ENCODE measurements at places on chromosomes 11 and 22.

DNA sequence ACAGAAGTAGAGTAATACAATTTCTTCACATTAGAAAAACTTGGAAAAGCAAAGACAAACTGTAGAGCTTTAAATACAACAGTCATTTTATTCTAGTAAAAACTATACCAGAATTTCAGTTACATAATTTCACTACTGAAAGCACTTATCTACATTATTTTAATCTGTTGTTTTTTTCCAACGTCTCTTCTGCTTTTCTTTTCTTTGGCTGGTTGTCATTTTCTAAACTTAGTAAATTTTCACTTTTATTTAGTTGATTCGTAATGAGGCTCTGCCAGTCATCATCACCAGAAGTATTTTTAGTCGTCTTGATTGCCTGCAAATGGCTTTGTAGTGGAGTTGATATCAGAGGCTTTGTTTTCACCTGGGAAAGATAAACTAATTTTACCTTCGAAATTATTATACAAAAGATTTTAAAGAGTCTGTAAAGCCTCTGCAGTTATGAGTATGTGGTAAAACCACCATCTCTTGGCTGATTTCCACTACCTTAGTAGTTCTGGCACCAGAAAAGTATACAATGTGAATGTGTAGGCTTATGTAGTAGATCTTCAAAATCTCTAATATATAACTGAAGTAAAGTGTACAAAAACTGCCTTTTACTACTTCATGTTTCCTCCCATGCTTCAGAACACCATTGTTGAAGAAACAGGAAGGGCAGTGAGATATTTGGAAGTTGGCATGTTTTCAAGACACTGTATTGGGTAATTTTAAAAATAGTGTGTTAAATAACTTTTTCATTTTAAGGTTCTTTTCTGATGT lies 19.2 kb downstream of the EIF3M start:
- no peak for DNase-seq

DNA sequence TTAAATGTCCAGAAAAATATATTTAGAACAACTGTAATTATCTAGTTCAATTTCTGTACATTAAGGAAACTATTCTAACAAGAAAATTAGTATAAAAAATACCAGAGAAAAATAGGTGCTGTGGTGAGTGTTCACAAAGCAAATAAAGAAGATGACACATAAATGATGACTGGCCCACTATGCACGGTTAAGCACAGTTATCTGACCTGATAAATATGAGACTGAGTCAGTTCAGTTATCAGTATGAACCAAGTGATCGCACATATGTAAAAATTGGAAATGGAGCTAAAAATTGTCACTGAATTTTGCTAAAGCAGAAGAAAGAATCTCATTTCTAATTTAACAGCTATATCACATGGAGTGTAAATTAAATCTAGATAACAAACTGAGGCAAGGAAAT lies 18.8 kb upstream of the MAML2 start:
- DNase-seq, result no peak

- no peak for DNase-seq
These were observed 8.3 kb downstream of the SLC37A2 start for GRCh38 chr11:125071435-125071834.

- no peak for DNase-seq
These were observed 5.8 kb downstream of the MGAT3 start for GRCh38 chr22:39462443-39463221.

- peak; percentile 9 for DNase-seq
These were observed 17.8 kb downstream of the PI4KA start for GRCh38 chr22:20840646-20841371.

DNA sequence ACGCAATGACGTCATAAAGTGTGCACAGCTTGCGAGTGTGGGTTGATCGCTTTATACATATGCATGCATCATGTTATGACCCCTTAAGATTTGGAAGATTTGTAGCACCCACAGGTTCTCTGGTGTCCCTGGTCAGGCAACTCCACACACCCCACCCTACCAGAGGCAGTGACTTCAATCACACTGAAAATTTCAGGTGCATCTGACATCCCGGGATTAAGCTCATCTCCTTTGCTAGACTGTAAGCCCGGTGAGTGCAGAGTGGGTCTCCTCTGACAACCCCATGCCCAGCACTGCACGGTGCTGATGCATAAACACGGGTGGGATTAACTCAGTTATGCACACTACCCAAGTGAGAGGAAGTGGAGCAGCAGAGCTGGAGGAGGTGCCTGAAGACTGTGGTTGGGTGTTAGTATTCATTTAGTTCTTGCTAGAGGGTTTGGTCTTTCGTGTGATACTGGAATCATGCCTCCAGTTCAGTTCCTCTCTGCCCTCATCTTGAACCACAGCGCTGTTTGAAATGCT lies 6.5 kb downstream of the ARSA start:
- DNase-seq, result peak; percentile 61

DNA sequence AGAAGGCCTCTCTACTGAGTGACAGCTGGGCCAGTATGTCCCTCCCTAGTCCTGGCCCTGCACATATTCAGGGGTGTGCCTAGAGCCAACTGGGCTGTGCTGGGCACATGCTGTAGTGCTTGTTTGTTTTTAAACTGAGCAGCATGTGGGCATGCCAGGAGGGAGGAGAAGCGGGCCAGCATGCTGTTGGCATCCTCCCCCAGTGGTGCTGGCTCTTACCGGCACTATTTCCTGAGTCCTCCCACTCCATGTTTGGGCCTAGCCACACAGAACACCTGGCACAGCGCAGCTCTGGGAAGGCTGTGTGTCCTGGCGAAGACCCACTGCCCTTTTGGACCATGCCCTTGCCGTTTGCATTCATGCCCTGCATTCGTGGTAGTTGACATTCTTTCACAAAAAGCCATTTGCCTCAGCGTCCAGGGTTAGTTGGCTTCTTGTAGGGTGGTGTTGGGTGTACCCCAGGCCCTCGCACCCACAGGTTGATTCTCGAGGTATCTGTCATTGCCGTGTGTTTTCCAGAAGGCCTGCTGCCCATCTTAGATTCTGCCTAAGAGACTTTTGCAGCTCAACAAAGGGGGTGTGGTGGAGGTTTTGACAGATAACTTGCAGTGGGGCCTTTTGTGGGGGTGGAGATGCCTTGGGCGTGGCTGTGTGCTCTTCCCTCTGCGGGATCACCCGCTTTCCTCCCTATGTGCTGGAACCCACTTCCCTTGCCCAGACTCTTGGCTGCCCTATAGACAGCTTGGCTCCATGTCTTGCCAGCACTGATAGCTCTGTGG lies 13.6 kb downstream of the DGCR8 start:
- no peak for DNase-seq

GRCh38 chr11:117546431-117547194 lies 219.0 kb downstream of the CEP164 start:
- no peak for DNase-seq

DNA sequence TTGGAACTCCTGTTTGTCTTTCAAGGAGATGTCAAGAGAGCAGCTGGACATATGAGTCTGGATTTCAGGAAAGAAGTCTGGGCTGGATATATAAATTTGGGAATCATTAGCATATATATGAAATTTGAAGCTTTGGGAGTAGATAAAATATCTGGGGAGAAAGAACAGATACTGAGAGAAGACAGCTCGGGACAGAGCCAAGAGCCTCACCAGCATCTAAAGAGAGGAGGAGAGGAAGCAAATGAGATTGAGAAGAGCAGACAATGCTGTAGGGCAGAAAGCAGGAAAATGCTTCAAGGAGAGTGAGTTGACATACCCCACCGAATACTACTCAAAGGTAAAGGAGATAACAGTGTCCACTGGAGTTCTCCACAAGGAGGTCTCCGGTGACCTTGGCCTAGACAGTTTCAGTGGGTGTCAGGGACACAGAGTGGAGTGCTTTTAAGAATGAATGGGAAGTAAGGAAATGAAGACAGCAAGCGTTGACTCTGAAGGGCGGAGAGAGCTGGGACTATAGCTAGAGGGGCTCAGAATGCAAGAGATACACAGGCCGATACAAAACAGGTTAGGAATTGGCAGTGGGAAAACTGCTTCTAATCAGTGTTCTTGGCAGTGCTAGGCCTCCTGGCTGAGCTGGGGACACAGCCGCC lies 862 bp downstream of the APBB1 start:
- no peak for DNase-seq

DNA sequence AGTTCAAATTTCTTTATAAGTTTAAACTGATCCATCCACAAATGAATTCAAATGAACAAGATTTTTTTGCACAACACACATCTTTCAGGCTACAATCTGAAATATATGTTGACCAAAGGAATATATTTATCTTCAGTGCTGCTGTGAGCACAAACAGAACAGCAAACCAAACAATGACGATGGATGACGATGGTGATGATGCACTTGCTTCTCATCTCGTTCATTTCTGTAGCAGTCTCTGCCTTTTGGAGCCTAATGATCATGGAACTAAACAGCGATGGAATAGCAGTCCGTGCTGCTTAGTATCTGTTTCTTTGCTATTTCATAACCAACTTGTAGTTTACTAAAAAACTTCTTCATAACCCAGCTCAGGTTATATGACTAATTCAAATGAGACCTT lies 220.7 kb upstream of the BLID start:
- no peak for DNase-seq

GRCh38 chr22:18056161-18056666 lies 21.6 kb upstream of the PEX26 start:
- DNase-seq, result no peak

GRCh38 chr11:477052-477715 lies 27.1 kb downstream of the PTDSS2 start:
- DNase-seq, result no peak

DNA sequence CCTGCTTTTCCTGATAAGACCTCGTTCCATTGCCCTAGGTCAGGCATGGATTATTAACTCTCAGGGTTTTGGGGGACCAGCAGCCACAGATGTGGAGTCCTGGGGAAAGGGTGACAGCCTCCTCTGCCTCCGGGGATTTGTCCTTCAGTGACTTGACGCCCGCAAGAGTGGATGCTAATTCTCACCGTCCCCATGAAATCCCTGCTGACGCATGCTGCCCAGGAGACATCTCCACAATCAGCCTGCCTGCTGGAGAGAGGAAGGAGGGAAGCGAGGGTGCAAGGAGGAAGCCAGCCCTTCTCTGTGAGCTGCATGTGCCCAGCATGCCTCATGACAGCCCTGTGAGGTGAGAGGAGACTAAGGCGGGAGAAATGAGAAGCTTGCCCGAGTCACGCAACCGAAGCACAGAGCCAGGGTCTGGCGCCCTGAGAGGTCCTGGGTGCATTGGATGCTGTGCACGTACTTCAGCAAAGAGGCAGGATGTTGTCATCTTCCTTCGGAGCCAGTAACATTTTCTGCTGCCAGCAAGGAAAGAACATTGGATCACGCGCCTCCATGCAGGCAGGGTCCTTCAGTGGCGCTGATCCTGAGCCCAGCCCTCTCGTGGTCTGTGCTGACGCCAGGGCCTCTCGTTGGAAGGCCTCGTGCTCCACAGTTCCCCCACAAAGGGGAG lies 27.3 kb upstream of the KRTAP5-6 start:
- DNase-seq, result no peak

DNA sequence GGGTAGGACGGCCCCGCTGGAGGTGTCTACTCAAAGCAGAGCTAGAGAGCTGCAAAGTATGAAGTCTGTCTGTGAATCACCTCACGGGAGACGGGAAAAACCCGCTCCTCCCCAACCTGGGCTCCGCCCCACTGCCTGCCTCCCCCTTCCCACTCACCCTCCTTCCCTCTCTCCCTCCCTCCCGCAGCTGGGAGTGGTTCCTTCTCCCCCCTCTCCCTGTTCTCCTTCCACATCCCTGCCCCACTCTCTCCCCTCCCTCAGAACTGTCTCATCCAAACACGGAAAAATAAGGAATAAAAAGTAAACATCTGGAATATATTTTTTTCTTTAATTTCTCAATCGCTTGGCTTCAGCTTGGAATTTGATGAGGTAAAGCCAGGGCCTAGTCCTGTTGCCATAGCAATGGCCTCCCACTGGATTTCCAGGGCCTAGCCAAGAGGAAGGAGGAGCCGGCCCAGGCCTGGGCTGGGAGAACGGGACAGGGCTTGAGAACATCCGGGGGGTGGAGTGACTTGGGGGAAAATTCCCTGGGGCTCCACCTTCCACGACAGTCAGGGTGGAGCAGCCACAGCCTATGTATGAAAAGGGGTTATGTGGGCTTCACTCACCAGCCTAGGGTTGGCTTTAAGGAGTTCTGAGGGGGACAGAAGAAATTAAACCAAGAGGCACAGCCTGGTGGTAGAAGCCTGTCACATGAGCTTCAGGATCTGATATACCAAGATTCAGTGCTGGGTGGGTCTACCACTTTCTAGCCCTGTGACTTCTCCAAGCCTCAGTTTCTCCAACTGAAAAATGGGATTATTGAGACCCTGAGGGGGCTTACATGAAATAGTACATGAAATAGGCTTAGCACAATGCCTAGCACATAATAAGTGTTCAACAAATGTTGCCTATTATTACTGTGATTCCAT lies 2.2 kb downstream of the TNKS1BP1 start:
- DNase-seq, result peak; percentile 27

DNA sequence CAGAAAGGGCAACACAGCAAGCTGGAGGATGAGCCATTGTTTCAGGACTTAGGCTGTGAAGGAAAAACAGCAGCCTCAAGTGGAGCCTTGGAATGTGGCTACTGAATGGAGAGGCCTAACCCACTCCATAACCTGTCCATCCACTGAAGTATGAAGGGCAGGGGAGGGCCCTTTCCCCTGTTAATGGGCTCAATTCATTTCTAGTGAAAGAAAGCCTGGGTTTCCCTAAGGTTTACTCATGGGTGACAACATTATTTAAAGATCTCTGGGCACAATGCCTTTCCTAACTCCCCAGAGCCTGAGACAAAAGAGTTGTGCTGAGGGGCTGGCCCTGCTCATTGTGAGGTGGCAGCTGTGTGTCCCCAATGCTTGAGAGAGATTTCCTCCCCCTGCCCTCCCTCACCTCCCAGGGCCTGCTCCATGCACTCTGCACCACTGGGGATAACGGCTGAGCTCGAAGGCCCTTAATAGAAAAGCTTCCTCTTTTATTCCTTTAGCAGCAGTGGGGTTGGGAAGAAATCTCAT lies 83.8 kb downstream of the ME3 start:
- DNase-seq, result no peak

DNA sequence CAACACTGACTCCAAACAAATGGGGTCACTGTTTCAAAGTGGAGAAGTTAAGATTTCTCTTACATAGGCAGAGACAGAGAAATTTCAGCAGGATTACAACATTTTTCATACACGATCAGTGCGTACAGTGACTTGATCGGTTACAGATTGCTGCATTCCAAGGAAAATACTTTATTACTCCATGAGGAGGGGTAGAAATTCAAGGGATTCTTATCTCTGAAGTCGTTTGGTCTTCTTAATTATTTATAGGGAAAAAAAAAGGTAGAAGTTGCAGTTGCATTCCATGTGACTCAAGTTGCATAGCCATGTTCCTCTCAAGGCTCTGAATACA lies 10.7 kb upstream of the SMIM38 start:
- DNase-seq, result no peak

DNA sequence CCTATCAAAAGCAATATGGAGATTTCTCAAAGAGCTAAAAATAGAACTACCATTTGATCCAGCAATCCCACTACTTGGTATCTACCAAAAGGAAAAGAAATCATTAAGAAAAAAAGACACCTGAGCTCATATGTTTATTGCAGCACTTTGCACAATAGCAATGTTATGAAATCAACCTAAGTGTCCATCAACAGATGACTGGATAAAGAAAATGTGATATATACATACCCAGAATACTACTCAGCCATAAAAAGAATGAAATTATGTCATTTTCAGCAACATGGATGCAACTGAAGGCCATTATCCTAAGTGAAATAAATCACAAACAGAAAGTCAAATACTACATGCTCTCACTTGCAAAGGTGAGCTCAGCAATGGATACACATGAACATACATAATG lies 1565.5 kb upstream of the RAG2 start:
- no peak for DNase-seq

- no peak for DNase-seq
These were observed 36.5 kb upstream of the CELSR1 start for GRCh38 chr22:46573781-46574437.

Measured in activated naive CD4-positive, alpha-beta T cell treated with Interleukin-2 at 50 U/mL for 16 hours (primary cell).